ENCODE measurements at places on chromosomes 12 and 14.
A peak's percentile ranks its signal among the peaks of the same experiment; 100 is the strongest.

GRCh38 chr14:44347316-44347715, 159.8 kb downstream of the FSCB start:
- DNase-seq, result no peak

DNA sequence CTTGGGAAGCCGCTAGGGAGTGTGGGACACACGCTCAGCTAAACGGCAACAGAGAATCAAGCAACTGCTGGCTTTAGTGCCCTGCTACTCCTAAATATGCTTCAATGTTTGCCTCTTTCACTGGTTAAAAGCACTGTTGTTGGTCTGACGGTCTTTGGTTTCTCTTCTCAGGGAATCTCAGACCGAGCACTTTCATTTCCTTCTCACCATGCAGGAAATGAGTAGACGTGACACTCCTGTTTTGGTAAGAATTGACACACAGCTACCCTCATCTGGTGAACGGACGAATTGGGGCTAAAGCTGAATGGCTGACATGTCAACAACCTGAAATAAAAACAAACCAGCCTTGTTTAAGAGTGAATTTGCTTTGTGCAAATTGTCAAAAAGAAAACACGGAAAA, 57.5 kb upstream of the PIWIL1 start:
- DNase-seq, result no peak

- DNase-seq, result no peak
These were observed 59.8 kb downstream of the MIPOL1 start for GRCh38 chr14:37257501-37258070.

DNA sequence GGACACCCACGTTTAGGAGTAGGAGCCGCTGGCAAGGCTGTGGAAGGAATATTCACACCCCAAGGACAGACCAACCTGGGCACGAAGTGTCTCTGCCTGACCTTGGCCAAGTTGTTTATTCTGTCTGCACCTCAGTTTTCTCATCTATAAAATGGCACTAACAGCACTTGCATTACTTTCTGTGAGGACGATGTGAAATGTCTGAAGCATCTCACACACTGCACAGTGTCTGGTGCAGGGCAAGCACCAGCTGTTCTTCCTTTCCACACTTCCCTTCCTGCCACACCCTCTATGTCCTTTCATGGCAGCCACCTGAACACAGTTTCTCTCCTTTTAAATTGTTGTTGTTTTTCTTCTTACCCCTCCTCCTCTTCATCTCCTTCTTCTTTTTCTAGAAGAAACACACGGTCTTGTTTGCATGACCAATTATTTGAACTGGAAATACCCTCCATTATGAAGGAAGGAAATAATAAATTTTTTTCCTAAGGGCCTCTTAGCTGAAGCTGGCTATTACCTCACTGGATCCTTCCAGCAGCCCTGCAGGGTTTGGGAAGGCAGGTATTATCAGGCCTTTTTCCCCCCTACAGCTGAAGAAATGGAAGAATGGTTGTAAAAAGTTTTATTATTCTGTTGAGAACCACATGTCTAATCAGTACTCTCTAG, 42.9 kb upstream of the ATP23 start:
- DNase-seq, result no peak

DNA sequence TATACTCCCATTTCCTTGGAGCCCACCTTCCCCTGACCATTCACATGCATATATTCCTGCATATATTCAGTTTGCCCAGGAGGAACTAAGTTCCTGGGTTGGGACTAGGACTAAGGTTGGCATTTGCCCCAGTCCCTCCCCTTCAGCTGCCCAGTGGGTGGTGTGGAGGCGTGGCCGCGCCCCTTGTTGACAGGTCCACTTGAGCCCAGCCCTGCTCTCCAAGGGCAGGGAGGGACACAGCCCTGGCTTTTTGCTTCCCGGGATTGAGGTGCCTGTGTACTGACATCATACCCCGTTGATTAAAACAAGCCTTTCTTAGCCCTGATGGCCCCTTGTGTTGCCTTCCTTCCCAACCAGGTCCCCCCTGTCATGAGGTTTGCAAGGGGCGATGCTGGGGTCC, 7.3 kb downstream of the ERBB3 start:
- no peak for DNase-seq

DNA sequence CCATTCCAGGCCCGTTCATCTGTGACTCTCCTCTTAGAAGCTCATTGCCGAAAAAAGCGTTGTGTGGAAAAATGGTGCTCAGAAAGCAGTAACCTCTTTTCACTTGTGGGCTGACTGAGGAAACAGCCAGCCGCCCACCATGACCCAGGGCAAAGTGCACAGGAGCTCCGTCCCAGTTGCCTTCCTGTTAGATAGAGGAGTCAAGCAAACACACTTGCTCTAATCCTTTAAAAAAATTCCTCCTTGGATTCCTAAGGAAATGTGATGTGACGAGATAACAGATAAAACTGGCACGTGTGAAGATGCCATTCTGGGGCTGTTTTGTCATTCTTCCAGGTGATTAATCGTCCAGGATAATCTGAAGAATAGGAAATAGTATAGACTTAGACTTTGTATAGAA, 396.8 kb upstream of the DDHD1 start:
- no peak for DNase-seq

GRCh38 chr14:105865904-105866840, 339.8 kb downstream of the TMEM121 start:
- DNase-seq, result no peak

GRCh38 chr14:99522457-99522891, 41.3 kb downstream of the CCNK start:
- DNase-seq, result no peak

- no peak for DNase-seq
These were observed 865 bp upstream of the ZFP36L1 start for GRCh38 chr14:68793734-68794129.

GRCh38 chr14:59018978-59019377, 169.5 kb upstream of the DAAM1 start:
- no peak for DNase-seq

DNA sequence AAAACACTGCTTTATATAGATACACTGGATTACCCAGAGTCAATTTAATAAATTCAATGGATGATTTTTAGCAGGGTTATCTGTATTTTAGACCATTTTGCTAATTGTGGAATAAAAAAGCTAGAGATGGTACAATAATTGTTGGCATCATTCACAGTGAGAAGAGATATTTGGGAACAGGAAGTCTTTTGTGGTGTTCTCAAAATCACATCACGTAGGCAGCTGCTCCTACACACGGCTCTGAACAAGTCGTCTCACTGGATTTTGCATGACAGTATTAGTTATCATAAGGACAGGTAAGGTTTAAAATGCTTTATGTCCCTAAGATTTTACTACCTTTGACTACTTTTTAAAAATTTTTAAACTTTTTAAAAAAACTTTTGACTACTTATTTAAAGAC, 52.0 kb downstream of the PAPLN start:
- no peak for DNase-seq

- no peak for DNase-seq
These were observed 10.7 kb upstream of the GPR68 start for GRCh38 chr14:91255026-91255695.

DNA sequence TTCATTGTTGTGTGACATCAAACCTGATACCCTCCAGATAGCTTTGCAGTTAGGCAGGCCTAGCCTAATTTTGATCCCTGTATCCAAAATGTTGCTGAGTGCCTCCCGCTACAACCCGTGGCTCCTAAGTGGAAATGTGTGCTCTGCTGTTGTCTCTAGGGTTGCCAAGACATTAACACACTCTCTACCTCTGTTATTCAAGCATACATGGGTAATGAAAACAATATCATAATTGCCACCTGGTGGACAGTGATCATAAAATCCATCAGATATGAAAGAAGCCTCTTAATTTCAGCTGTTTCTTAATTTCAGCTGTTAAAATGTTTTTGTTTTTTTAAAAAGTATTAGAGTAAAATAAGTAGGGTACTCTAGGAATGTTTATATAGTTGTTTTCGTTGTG, 93.5 kb downstream of the PLEKHA5 start:
- DNase-seq, result no peak

- no peak for DNase-seq
These were observed 17.9 kb upstream of the HIGD1C start for GRCh38 chr12:50934371-50934851.

- DNase-seq, result no peak
These were observed 95.3 kb upstream of the MED13L start for GRCh38 chr12:116372815-116373214.

- peak; percentile 60 for DNase-seq
These were observed at the start of gene ANKLE2 for GRCh38 chr12:132761032-132761920. Gene ANKLE2, minus strand, starts transcription at chr12:132761832. Its CDS starts 34 bp downstream, at chr12:132761798.

GRCh38 chr12:4269279-4269991, 4.1 kb upstream of the CCND2 start:
- peak; percentile 91 for DNase-seq

- DNase-seq, result no peak
These were observed 219.4 kb upstream of the CPNE8 start for GRCh38 chr12:39124768-39125167.

- DNase-seq, result no peak
These were observed 44.6 kb downstream of the C14orf132 start for GRCh38 chr14:96083667-96084320.

GRCh38 chr12:101876322-101876860, 989 bp upstream of the DRAM1 start:
- no peak for DNase-seq

- DNase-seq, result no peak
These were observed 35.8 kb downstream of the NIN start for GRCh38 chr14:50795142-50795541.

DNA sequence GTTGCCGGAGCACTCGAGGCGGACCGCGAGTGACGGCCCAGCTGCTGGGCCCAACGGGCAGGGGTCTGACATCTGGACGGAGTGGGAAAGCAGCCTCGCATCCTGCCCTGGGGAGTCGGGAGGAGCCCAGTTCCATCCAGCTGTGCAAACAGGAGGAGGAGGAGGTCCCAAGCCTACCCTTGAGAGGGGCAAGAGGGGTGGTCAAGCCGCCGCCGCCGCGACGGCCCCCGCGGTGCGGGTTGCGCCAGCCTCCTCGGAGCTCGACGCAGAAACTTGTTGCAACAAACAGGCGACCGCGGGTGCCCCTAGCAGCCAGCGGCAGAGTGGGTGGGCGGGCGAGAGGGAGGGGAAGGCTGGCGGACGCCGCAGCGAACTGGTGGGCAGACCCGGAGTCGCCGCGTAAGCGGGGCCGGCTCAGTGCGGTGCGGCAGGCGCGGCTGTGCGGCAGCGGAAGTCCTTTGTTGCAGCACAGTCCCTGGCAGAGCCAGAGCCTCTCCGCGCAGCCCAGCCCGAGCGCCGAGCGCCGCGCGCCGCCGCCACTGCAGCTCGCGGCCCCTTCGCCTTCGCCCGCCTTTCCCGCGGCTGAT, at the start of gene ZBTB1:
TSS of gene ZBTB1 (plus strand) at position 461 of the 587 bp plus-strand sequence. CDS start 16,735 bp downstream, outside the sequence.
- DNase-seq, result peak; percentile 73

DNA sequence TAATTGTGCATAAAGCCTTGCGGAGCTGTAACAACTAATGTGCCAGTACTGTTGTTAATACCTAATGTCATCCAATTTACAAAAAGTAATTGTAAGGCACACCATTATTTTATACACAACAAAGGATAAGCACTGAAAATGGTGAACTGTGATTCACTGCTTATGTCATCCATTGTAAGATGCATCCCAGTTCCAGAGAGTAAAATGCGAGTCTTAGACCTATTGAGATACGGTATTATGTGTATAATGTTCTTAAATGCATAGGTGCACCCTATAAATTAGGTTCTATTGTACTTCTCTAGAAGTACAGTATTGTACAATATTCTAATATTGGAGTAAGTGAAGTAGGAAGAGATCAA, 406 bp downstream of the PARP2 start:
- DNase-seq, result no peak

GRCh38 chr12:26510354-26510674, 314.9 kb downstream of the SSPN start:
- DNase-seq, result no peak

DNA sequence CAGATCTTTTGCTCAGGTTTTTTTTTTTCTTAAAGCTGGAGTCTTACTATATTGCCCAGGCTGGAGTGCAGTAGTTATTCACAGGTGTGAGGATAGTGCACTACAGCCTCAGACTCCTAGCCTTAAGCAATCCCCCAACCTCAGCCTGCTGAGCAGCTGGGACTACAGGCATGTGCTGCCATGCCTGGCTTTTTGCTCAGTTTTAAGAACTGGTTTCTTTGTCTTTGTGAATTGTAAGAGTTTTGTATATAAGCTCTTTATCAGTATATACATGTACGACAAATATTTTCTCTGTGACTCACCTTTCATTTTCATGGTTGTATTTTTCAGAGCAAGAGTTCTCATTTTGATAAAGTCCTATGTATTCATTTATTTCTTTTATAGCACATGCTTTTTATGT, 33.3 kb upstream of the C2CD5 start:
- no peak for DNase-seq

GRCh38 chr12:57770734-57771133, 1.2 kb downstream of the METTL1 start:
- DNase-seq, result no peak

GRCh38 chr12:65895759-65896656, 71.7 kb downstream of the HMGA2 start:
- DNase-seq, result no peak

DNA sequence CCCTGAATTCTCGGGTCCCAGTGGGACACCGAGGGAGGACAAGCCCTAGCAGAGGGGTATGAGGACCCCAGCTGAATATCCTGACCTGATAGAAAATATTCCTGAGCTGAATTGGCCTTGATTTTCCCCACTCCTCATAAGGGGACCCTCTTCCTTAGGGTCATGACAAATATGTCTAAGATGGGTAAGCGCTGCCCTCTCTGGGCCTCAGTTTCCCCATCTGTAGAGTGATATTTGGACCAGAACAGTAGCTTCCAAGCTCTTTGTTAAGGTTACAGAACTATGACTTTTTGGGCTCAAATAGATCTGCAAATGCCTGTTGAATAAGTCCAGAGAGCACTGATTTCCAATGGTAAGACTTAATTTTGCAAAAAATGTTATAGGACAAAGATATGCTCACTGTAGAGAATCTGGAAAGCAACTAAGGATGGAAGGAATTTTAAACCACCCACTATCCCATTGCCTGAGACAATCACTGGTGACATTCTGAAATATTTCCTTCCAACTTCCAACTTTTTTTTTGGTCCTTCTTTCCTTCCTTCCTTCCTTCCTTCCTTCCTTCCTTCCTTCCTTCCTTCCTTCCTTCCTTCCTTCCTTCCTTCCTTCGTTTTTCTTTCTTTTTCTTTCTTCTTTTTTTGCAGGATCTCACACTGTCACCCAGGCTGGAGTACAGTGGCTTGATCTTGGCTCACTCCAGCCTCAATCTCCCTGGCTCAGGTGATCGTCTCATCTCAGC, 32.0 kb downstream of the MYL2 start:
- no peak for DNase-seq

DNA sequence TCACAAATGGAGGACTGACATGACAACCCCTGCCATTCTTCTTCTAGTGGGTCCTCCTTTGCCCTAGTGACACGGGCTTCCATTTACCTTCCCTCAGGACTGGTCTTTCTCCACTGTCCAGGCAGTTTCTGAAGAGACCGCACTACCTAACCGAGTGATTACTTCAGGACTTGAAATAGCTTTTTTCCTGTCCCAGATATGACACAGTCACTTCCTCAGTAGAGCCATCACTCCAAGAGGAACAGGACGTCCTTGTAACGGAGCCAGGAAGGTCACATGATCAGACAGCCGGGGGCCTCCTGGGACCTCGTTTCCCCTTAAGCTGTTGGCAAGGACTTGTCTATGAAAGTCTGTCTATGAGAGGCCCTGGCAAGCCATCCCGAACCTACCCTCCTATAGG, 62.3 kb downstream of the FOS start:
- DNase-seq, result no peak

- no peak for DNase-seq
These were observed 29.1 kb downstream of the OSBPL8 start for GRCh38 chr12:76530516-76530915.

GRCh38 chr12:48583728-48584127, 13.9 kb upstream of the LALBA start:
- DNase-seq, result no peak

GRCh38 chr14:93824076-93824475, 35.8 kb upstream of the PRIMA1 start:
- no peak for DNase-seq

GRCh38 chr14:88195676-88196075, 127.4 kb downstream of the KCNK10 start:
- DNase-seq, result no peak
